GM12864 (cell line): ENCODE measurements at places on chromosomes 16 and 17.

DNA sequence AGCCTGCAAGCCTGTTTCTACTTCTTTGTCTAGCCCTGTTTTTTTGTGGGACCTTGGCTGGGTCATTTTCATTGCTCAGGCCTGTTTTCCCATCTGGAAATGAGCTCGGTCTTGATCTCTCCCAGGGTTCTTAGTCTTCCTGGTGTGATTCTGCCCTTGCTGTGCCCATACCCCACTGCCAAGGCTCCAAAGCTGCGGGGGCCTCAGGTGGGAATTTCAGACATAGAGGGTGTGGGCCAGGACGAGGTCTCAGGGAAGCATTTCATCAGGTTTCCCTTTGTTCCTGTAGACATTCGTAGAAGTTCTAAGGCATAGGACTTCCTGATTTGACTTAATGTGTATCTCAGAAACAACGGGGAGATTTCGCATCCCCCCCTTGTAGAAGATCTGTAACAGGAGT is 5.8 kb downstream of the MPRIP start:
- DNase-seq: no peak

DNA sequence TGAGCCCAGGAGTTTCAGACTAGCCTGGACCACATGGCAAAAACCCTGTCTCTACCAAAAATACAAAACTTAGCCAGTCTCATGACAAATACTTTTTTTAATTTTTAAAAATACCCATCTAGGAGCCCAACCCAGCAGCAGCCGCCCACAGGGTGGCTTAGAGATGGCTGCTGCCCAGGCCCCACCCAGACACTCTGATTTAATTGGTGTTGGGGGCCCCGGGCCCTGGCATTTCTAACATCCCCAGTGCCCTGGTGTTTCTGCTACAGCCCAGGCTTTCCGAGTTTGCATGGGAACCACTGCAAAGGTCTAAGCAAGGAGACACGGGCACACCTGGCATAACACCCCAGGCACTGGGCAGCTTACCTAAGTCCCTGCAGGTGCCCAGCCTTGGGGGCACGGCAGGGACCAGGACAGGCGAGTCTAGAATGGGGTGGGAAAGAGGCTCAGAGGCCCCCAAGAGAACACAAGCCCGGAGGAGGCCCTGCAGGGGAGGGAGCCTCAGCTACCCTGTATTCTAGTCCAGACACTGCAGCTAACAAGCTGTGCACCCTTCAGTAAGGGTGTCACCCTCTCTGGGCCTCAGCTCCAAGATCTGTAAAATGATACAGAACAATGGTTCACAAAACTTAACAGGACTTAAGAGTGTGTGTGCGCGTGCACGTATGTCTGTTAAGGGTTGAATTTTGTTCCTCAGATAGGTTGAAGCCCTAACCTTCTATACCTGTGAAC is 48.8 kb downstream of the RMI2 start:
- no peak for DNase-seq

DNA sequence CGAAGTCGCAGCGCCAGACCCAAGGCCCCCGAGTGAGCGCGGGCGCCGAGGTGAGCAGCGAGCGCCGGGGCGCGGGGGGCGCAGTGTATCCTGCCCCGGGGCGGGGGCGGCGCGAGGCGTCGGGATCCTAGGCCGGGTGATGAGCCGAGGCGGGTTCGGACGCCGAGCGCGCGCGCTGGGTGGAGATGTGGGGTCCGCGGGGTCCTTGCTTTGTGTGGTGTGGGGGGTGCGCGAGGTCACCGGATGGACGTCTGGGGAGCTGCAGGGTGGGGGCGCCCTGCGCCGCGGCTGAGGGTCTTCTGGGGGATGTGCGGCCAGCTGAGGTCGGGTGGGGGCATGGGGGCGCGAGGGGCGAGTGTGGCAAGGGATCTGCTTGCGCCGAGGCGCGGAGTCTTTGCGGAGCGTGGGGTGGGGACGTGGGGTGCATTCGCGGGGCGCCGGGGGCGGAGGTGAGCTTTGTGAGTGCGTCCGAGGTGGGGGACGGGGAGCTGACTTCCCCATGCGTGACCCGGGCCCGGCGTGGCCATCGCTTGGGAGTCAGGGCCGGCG is 560 bp downstream of the RAI1 start:
- DNase-seq: no peak

GRCh38 chr17:19017804-19018599 is 13.4 kb upstream of the FAM83G start:
- DNase-seq: no peak

DNA sequence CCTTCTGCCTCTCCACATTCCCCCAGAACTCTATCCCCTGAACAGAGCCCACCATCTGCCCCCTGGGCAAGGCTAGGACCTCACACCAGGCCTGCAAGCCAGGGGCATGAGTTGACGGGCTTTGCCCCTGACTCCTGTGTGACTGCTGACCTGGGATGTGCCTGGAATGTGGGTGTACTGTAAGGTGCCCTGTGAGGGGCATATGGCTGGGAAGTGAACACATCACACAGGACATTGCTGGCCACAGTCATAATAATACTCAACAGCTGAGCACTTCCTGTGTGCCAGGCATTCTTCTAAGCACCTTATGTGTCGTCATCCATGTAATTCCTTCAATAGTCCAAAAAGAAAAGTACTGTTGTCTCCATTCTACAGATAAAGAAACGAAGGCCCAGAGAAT is 13.3 kb downstream of the CES4A start:
- no peak for DNase-seq

DNA sequence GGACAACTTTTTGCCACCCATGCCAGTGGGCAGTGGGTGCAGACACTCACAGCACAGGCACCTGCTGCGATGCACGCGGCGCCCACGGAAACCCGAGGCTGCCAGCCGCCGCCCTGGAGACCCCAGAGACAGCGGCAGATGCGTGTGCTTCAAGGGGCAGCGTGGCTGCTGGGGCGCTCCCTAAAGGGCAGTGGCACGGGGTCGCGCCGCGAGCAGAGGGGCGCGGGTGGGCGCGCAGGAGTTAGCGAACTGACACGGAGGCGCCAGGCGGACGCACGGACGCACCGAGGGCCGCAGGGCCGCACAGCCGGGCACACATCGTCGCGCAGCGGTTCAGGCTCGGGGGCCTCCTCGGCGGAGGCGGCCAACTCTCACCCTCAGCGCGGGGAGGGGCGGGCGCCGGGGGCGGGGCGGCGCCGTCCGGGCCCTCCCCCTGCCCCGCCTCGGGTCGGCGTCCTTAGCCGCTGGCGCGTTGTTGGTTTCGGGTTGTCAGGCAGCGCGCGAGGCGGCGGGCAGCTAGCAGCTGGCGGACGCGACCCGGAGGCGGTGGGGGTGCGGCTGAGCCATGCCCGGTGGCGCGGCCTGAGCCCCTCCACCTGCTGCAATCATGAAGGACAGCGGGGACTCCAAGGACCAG is at the start of gene KIF19:
TSS of gene KIF19 (plus strand) at position 484 of the 637 bp plus-strand sequence. CDS start at position 608, 124 bp downstream.
- no peak for DNase-seq

GRCh38 chr16:68404736-68405345 is 43.5 kb downstream of the SMPD3 start:
- DNase-seq: no peak

DNA sequence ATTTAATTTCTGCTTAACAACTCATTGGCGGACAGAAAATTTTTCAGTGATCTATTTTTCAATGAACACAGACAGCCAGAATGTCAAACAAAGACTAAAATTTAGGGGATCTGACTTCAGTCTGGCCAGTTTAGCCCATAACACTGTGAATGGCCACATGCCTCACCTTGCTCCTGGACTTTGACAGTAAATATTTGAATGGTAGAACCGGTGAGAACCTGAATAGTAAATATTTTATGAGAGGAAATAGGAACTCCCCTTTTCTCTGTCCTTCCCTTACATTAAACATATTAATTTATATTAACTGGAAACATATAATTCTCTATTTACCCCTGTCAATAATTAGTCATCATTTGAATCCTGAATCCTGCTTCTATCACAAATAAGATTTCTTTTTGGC is 942.1 kb downstream of the KCNJ2 start:
- DNase-seq: no peak

GRCh38 chr17:63821804-63822203 is 5.4 kb upstream of the PSMC5 start:
- DNase-seq: no peak

- DNase-seq: no peak
Observed at GRCh38 chr16:2147981-2148671, at the start of gene RAB26. Gene RAB26 (plus strand): TSS chr16:2148625. CDS start chr16:2148784, 159 bp downstream.

- no peak for DNase-seq
Observed at GRCh38 chr17:42286411-42287221, 1.7 kb upstream of the STAT5A start.

GRCh38 chr16:70573451-70574121 is 50.0 kb downstream of the SF3B3 start:
- DNase-seq: no peak

DNA sequence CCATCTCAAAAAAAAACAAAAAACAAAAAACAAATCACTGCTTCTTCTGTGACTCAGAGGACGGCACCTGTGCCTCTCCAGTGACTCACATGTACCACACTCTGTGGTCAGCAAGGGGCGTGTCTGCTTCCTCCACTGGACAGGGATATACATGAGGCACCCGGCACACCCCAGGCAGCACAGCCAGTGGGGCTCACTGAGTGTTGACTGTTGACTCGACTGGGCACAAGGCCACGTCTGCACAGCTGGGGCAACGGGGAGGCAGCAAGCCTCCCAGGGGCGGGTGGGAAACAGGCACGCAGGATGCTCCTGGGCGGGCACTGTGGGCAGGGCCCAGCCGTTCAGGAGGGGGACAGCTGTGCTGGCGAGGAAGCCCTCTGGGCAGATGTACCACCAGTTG is 64.1 kb downstream of the TIMM22 start:
- DNase-seq: no peak

DNA sequence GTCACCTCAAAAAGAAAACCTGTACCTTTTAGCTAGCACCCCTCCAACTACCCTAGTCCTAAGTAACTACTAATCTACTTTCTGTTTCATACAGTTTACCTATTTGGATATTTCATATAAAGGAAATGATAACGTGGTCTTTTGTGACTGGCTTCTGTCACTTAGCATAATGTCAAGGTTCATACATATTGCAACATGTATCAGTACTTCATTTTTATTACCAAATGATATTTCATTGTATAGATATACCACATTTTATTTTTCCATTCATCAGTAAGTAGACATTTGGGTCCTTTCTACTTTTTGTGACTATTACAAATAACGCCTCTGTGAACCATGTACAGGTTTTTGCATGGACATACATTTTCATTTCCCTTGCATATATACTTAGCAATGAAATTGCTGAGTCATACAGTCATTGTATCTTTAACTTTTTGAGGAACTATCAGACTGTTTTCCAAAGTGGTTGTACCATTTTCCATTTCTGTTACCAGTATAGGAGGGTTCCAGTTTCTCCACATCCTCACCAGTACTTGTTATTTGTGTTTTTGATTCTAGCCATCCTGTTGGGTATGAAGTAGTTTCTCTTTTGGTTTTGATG is 23.7 kb downstream of the MOSMO start:
- no peak for DNase-seq

DNA sequence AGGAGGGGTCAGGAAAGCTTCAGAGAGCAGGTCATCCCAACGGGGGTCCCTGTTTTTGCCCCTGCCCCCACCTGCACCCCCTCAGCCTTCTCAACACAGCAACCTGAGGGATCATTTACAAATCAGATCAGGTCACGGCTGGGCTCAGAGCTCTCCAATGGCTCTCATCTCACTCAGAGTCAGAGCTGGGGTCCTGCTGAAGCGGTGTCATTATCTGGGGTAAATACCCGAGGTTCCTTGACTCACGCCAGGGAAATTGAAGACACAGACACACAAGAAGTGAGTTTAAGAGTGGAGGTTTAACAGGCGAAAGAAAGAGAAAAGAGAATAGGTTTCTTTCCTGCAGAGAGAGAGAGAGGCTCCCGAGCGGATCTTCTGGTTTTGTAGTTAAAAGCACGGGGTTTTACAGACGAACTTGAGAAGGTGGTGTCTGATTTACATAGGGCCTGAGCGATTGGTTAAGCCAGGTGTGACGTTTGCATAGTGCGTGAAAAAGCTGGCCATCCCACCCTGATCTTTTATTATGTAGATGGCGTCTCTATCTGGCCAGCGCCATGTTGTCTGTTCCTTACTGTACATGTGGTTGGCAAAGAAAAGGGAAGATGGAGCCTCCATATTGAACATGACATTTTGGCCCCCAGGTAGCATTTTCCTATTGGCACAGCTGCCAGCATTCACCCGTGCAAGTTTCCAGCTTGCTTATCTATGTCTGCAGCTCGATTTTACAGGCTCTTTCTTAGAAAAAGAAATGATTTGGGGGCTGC is 51.4 kb downstream of the WSB1 start:
- no peak for DNase-seq

DNA sequence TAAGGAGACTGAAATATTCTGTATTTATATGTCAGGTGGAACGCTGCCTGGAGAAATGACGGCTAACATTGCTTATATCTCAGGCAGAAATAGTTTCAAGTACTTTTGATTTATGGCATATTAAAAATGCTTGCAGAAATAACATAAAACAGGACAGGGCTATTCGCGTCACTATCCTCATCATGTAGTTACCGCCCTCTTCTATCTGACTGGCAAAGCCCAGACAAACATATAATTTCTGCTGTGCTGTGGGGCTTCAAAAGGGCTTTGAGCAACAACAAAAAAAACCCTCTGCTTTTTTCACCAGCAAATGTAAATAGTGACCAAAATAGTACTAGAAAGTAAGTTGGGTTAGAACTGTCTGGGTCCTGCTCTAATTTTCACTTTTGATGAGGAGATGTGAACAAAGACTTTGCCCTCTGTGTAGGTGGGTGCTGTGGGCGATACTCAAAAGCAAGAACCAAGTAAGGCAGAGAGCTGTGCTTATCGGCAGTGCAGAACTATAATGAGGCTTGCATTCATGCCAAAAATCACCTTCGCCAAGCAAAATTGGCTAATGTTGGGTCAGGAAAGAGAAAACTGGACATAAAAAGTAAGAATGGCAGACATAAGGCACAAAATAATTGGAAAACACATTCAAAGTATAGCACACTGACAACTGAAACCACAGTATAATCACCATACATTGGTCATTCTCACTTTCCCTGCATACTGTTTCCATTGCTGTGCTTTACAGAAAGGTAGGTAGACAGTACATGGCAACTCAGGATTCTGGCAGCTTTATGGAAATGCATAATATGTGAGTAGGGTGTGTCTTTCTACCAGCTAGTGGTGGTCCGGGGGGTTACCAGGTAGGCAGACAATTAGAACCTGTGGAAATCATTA is 151.2 kb upstream of the AXIN2 start:
- DNase-seq: no peak

DNA sequence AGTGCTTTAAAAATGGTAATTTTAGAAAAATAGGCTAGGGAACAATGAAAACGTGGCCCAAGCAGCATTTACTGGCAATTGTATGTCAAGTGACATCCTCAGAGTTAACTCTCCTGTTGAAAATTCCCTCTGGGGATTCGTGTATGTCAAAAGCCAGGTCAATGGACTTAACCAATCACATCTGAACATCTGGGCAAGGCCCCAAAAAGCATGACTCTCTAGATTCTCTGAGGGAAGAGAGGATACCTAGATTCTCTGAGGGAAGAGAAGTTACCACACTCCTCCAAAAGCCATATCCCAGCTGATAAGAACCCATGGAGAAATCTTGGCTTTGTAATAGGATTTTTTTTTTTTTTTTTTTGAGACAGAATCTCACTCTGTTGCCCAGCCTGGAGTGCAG is 23.5 kb downstream of the NFE2L1 start:
- no peak for DNase-seq
